Testis (tissue), 5 donors: ENCODE measurements at places on chromosomes 3 and 15.

- no peak for DNase-seq
Measured at GRCh38 chr3:39185959-39186691, 6.3 kb downstream of the XIRP1 start.

DNA sequence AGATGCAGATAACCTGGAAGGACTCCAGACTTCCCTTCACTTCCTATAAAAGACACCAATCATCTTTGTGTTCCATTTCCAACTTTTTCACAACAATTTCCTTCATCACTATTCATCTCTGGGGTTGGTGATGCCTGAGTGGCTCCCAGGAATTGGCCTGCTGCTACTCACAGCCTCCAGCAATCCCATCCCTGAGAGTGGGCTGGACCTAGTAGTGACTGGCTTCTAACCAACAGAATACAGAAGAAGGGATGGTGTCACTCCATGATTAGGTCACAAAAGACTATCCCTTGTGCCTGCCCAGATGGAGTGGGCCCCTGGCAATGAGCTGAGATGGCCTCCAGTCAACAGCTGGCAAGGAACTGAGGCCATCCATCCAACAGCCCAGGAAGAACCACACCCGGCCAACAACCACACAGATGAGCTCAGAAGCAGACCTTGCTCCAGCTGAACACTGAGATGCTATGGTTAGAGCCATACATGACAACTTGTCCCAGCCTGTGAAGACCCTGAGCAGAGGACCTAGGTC is 20.9 kb downstream of the OCA2 start:
- DNase-seq: no peak

- DNase-seq: no peak
Measured at GRCh38 chr3:179108086-179108485, 36.5 kb upstream of the ZMAT3 start.

DNA sequence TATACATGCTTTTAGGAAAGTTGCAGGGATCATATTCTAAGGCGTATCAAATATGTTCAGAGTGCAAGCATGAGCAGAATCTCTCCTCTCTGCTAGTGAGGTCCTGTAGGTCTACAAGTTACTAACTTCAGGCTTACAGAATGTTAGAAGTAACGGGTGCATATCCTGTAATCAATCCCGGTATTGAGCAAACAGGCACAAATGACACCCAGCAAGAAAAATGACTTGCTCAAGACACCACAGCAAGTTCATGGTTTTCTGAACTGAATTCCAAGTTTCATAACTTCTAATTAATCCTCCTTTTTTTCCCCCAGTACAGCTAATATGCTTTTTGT is 353.9 kb upstream of the TPRG1 start:
- no peak for DNase-seq

DNA sequence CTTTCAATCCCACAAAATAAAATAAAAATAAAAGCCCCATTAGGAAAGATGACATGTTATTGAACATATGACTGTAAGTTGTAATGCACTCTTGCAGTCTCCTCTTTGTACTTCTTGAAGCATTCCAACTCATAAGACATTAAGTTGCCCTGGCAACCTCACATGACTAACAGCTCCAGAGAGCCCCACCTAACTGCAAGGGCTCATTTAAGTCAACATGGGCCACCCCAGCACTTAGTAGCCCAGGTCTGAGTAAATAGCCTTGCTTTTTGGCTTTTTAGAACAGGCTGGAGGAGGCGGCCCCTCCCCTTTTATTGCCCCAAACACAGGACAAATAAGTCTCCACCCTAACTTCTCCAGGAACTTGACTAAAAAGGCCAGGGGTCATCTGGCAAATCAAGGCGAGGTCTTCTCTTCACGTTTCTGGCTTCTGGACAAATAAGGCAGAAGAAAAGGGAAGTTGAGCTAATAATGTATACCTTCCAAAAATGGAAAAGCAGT is 135.1 kb downstream of the TMCO5A start:
- peak; percentile 34 for DNase-seq

DNA sequence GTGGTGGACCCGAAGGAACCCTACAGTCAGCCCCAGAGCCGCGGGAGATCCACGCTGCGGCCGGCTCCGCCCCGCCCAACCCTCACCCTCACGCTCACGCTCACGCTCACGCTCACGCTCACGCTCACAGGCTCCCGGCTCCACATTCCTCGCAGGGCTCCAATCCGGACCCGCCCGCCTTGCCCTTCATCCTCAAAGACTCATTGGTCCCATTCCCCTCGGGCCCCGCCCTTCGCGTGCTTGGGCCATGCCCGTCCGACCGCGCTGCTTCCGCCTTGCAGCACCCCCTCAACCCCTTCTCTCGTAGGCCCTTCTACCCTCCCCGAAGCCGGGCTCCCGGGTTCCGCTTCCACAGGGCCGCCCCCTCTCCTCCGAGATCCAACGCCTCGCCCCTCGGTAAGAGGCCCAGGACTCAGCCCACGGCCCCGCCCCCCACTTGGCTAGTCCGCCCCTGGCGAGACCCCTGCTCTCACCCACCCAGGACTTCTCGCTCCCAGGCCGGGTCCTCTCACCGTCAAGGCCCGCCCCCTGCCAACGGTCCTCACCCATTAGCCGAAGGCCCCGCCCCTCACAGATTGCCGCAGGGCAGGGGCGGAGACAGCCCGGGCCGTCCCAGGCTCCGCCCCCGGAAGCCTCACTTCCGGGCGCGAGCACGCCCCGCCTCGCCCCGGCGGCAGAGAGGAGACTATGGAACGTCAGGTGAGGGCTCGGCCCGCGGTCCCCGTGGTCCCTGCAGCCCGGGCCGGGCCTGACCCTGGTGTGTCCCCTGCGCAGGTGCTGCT is at the start of gene APEH:
Gene APEH, plus strand, starts transcription at position 637 of the 782 bp plus-strand sequence. Its CDS starts 51 bp downstream, at position 688.
- DNase-seq: peak; percentile 97

GRCh38 chr3:184381261-184382224 is 1.7 kb downstream of the CHRD start:
- no peak for DNase-seq

GRCh38 chr15:81948222-81948621 is 97.6 kb downstream of the MEX3B start:
- no peak for DNase-seq

GRCh38 chr3:146195030-146195429 is 34.0 kb upstream of the PLOD2 start:
- DNase-seq: no peak

DNA sequence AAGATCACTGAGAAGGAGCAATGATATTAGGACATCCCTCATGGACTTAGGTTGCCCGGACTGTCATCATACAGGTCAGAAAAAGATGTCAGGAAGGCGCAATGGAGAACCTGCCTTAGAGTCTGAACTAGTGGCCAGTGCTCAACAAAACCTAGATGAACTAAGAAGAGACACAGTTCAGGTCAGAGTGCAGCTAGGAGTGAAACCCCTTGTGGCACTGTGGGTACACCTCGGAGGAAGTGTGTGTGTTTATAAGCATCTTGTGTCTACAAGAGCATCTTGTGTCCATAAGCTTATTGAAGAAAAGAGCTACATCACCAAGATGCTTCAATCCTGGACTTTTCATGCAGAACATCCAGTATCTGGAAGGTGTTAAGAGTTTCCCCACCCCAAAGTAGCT is 315.7 kb downstream of the MAGI1 start:
- DNase-seq: no peak

- peak; percentile 63 for DNase-seq
Measured at GRCh38 chr15:84598993-84599392, 1.8 kb upstream of the ZSCAN2 start.

DNA sequence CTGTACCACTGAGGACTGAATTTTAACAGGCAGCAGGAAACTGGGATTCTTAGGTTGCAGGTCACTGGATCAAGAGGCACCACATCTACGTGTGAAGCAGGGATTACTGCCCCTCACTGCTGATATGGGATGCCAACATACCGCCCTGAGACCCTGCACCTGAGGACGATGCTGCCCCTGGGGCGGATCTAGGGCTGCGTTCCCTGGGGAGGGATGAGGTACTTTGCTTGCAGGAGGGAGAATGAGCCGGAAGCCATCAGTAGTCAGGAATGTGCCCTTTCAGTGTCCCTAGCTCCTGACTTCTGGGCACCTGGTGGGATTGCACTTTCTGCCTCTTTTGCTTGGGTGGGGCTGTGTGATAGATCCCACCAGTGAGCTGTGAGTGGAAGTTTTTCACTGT is 122.8 kb downstream of the RPLP1 start:
- no peak for DNase-seq

DNA sequence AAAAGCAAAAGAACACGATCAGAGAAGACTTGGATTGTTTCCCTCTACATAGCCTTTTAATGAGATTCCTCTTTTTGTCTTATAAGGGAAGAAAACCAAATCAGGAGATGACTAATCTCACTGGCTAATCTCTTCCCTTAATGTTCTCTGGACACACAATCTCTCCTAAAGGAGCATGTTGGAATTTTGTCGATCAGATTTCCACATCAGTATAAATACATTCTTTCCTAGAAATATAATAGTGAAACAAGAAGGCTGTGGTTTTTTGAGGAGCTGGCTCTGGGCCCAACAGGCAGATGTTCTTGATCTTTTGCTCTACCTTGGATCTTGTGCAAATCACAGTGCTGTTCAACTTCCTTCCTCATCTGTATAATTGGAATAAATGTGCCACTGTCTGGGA is 94.0 kb downstream of the GTPBP8 start:
- DNase-seq: peak; percentile 44

GRCh38 chr3:125062904-125063618 is 7.3 kb upstream of the HEG1 start:
- DNase-seq: peak; percentile 44

DNA sequence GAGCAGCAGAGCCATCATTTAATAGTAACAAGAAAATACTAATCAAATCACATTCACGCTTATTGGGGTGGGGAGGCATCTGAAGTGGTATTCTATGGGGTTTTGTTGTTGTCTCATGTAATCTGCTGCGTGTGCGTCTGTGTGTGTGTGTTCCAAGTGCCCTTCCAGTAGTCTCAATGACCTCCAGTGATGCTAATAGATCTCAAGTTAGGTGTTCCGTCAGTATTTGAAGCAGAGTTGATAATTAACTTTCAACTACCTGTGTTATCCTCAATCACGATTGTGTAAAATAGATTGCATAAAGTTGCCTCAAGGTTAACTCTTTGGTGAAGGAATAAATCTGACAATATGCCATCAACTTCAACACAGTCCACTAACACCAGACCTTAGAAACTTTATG is 375.0 kb downstream of the MECOM start:
- no peak for DNase-seq

GRCh38 chr3:64104691-64105111 is 81.4 kb upstream of the PSMD6 start:
- DNase-seq: no peak

DNA sequence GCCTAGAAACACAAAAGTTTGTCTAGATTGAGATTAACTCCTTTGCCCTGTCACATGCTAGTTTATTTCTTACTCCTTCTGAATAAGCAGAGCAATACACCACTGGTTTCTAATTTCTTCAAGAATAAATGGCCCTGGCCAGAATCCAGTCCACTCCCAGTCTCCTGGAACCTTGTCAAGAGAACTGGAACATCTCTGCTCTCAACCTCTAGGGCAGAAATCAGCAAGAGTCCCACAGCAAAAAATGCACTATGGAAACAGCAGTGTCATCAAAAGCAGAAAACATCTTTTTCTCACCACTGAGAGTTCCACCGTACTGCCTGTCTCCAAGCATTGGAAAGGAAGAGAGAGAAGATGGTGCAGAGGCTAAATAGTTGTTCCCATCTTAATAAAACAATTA is 35.9 kb upstream of the PPP2R3A start:
- DNase-seq: peak; percentile 84

- no peak for DNase-seq
Measured at GRCh38 chr3:147415286-147415685, 6.1 kb downstream of the ZIC1 start.

GRCh38 chr3:31572236-31573004 is 39.7 kb downstream of the STT3B start:
- no peak for DNase-seq

DNA sequence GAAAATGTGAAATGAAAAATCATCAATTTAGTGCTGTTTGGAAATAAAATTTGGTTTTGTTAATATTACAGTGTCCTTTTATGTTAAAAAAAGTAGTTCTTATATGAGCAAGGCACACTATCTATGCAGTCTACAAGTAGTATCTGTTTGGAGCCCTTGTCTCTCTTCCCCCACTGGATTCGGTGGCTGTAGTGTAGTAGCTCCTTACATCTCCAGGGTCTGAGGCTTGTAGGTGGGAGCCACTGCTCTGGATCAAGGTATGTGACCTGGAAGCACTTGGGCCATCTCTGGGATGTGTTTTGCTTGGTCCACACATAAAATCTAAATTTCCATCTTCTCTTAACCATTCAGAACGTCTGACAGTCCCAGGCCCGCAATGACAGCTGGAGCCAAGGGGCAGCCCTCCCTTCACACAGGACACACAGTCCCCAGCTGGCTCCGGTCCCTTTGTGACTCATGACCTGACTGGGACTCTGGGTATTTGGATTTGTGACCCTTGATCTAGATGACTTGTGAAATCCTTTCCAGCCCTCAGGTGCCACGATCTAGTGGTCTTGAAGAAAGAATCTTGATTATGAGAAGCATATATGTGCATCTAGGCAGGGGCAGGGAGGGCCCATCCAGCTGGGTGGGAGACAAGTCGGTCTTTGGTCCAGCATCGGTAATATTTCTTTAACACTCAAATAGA is 80.0 kb downstream of the USP13 start:
- DNase-seq: no peak

DNA sequence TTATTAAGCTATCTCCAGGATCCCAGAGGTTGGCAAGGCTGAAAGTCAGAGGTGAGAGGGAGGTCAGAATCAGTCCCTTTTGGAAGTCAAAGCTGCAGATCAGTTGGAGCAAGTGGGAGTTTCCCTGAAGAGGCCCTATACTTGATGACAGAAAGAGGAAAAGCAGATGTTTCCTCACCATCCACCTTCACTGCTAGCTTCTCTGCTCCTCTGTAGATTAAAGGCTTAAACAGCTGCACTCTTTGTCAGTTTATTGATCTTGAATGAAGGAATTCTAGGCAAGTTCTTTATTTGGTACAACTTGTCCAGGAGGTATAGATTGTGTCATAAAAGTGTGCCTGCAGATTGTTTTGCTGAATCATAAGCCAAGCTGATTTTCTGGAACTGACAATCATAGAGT is 408.2 kb upstream of the TGFBR2 start:
- no peak for DNase-seq

GRCh38 chr3:72745146-72745999 is 102.9 kb downstream of the SHQ1 start:
- no peak for DNase-seq

GRCh38 chr3:115706311-115706829 is 83.1 kb downstream of the GAP43 start:
- no peak for DNase-seq

- no peak for DNase-seq
Measured at GRCh38 chr15:93881310-93881709, 350.1 kb upstream of the MCTP2 start.
